ENCODE measurements at places on chromosomes 3 and 15. TPM values are rescaled to one million over a fixed set of nuclear protein-coding genes. Genes with fewer than 3 reads are reported as not detected.

CLRN1 gene
- not detected for total RNA-seq

ALAS1 gene
- 46.3 TPM for total RNA-seq

RTP1 gene
- total RNA-seq: not detected

SLCO2A1 gene
- total RNA-seq: not detected

ADAMTS7 gene
- total RNA-seq: 12.6 TPM

NR2F2 gene
- 27.3 TPM for total RNA-seq

GRM2 gene
- 0.09 TPM for total RNA-seq

DUOXA2 gene
- not detected for total RNA-seq

ZBBX gene
- total RNA-seq: 0.32 TPM

TMC3 gene
- not detected for total RNA-seq

CCR1 gene
- total RNA-seq: not detected

COL6A6 gene
- 0.30 TPM for total RNA-seq

ADCY5 gene
- 1.3 TPM for total RNA-seq

SIDT1 gene
- total RNA-seq: not detected

SPATA12 gene
- not detected for total RNA-seq

UQCC5 gene
- total RNA-seq: 3.0 TPM

SYNPR gene
- not detected for total RNA-seq

PLOD2 gene
- 1,580 TPM for total RNA-seq

CCDC9B gene
- 37.7 TPM for total RNA-seq

NME9 gene
- not detected for total RNA-seq

SNTN gene
- not detected for total RNA-seq

CHRFAM7A gene
- under 0.01 TPM for total RNA-seq

HRH1 gene
- 28.3 TPM for total RNA-seq

PRRT3 gene
- 2.4 TPM for total RNA-seq

NR2E3 gene
- under 0.01 TPM for total RNA-seq

Measured in smooth muscle cell of the umbilical artery (primary cell).